Effector CD8-positive, alpha-beta T cell (primary cell): ENCODE measurements at places on chromosomes 11 and 22.

- DNase-seq = no peak
Observed at GRCh38 chr11:70504246-70505020, 106.1 kb downstream of the CTTN start.

GRCh38 chr11:62974848-62975522, 9.8 kb downstream of the SLC22A6 start:
- no peak for DNase-seq

- DNase-seq = no peak
Observed at GRCh38 chr11:92324890-92325289, 100.3 kb downstream of the FAT3 start.

GRCh38 chr11:61959114-61959513, 8.3 kb downstream of the FTH1 start:
- no peak for DNase-seq

DNA sequence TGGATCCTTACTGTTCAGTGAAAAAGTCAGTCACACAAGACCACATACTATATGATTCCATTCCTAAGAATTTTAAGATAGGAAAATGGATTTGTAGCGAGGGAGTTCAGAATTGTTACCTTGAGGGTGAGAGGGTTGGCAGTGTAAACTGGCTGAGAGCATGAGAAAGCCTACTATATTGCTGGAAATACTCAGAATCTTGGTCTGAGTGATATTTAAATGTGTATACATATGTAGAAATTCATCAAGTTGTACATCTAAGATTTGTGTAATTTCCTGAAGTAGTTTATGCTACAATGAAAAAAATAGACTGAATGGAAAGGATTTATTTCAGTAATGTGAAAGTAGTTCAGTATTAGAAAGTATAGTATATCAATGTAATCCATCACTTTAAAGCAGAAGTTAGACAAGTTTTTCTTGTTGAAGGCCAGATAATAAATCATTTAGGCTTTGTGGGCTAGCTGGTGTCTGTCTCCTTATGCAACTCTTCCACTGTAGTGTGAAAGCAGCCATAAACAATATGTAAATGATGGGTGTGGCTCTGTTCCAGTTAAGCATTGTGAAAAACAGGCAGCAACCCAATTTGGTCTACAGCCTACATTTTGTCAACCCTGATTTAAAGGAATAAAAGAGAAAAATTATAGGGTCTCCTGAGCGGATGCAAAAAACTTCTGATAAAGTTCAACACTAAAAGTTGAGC, 127.2 kb upstream of the THY1 start:
- no peak for DNase-seq

GRCh38 chr11:64609436-64610047, 18.5 kb downstream of the SLC22A12 start:
- no peak for DNase-seq
